Left ventricle myocardium inferior (tissue), 1 donor: ENCODE measurements at places on chromosomes 13 and 19. TPM values are rescaled to one million over a fixed set of nuclear protein-coding genes. Genes with fewer than 3 reads are reported as not detected.

Gene TLE6
- total RNA-seq = 1.3 TPM

GRCh38 chr13:53129864-53130393 is 101.3 kb downstream of the OLFM4 start:
- no peak for DNase-seq

Gene NCR1
- 0.30 TPM for total RNA-seq

Gene EPS8L1
- total RNA-seq = 0.88 TPM

DNA sequence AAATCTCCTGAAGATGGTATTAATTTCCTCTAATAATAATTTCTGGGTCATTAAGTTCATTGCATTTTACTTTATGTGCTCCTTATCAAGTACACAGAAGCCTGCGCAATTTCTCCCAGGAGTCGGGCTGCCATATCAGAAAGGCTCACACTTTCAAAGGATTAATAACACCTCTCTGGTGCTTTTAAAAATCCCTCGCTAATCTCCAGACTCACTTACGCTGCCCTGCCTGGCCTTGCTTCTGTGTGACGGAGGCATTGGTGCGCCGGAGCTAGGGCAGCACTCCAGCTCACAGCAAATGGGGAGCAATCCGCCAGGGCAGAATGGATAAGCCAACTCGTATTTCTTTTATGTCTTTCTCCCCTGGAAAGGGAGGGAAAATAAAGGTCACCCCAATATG is 300.8 kb downstream of the EFNB2 start:
- no peak for DNase-seq

DNA sequence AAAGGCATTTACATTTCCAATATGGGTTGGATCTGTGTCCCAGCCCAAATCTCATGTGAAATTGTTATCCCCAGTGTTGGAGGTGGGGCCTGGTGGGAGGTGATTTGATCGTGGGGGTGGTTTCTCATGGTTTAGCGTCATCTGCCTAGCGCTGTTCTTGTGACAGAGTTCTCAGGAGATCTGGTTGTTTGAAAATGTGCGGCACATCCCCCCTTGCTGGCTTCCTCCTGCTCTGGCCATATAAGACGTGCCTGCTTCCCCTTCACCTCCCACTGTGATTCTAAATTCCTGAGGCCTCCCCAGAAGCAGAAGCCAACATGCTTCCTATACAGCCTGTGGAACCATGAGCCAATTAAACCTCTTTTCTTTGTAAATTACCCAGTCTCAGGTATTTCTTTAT is 126.2 kb upstream of the FNDC3A start:
- DNase-seq = no peak

DNA sequence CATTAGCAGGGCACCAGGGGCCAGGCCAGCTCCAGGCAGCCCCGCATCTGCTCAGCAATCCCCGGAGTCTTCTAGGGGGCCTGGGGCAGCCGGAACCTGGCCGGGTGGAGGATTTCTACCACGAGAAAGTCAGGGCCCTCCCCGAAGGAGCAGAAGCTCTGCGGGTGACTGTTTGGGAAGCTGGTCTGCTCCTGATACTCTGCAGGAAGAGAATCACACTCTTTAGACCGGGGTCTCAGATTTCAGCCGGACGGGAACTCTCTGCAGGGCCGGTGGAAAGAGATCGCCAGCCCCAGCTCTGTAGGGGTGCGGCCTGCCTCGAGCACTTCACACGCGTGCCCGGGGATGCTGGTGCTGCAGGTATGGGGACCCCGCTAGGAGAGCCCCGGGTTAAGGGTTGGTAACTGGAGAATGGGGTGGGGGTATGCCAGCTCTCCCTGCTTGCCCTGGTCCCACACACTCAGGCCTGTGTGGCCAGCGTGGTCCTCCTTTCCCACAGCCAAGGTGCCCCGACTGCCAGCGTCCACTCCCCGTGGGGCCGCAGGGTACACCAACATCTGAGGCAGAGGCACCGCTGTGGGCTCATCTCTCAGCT is 20.1 kb downstream of the RASA3 start:
- no peak for DNase-seq

GRCh38 chr13:100589178-100589725 is 663 bp upstream of the GGACT start:
- DNase-seq = no peak

DNA sequence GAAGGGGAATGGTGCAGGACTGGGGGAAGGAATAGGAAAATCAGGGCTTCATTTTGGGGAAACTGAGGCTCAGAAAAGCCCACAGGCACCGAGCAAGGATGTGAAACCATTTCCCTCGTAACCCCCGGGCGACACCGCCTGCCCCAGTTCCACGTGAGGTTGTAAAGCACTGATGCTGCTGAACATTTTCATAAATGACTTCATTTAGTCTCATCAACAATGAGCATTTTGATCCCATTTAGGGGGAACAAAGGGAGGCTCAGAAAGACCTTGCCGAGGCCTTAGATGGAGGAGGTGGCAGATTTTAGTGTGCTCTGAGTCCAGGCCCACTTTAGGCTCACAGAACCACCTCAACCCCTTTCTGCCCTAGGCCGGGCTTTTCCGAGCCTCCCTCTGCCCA is 20.5 kb upstream of the FBXO27 start:
- no peak for DNase-seq

Gene BCAM
- total RNA-seq = 91.9 TPM

DNA sequence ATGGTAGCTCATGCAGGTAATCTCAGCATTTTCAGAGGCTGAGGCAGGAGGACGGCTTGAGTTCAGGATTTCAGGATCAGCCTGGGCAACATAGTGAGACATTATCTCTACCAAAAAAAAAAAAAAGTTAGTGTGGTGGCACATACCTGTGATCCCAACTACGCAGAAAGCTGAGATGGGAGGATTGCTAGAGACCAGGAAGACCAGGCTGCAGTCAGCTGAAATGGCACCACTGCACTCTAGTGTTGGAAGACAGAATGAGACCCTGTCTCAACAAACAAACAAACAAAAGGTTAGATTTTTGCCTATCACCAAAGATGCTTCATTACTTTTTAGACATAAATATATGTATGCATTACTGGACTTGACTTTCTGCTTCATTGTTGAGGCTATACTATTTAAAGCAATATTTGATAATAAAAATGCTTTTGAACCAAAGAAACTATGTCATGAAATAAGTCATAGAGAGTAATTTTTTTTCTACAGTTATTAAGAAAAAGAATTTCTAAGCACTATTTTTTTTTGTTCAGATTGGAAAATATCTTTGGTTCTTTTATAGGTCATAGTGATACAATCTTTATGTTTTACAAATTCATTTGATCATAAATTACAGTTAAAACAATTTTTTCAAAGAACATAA is 1180.1 kb upstream of the ATXN8OS start:
- DNase-seq = no peak

DNA sequence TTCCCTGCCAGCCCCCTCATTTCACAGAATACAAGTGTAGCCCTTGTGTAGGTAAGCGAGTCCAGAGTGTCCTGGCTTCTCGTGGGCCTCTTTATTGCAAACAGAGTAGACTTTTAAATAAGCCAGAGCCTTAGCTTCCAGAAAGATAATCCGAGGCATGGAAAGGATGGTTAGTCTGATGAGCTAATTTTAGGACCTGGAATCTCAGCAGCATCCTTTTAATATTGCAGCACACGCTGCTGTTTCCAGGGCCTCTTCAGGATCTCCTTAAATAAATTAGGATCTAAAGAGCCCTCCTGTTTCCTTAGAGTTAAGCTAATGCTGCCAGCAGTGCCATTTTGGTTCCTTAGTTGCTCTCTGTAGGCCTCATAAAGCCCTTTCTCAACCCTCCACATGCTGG is 99.2 kb downstream of the RFC3 start:
- DNase-seq = no peak

GRCh38 chr13:91136806-91137205 is 210.7 kb upstream of the MIR17HG start:
- DNase-seq = no peak

- no peak for DNase-seq
These were observed 109.4 kb upstream of the POSTN start for GRCh38 chr13:37707739-37708500.

GRCh38 chr19:10636304-10636972 is 11.1 kb downstream of the SLC44A2 start:
- no peak for DNase-seq

DNA sequence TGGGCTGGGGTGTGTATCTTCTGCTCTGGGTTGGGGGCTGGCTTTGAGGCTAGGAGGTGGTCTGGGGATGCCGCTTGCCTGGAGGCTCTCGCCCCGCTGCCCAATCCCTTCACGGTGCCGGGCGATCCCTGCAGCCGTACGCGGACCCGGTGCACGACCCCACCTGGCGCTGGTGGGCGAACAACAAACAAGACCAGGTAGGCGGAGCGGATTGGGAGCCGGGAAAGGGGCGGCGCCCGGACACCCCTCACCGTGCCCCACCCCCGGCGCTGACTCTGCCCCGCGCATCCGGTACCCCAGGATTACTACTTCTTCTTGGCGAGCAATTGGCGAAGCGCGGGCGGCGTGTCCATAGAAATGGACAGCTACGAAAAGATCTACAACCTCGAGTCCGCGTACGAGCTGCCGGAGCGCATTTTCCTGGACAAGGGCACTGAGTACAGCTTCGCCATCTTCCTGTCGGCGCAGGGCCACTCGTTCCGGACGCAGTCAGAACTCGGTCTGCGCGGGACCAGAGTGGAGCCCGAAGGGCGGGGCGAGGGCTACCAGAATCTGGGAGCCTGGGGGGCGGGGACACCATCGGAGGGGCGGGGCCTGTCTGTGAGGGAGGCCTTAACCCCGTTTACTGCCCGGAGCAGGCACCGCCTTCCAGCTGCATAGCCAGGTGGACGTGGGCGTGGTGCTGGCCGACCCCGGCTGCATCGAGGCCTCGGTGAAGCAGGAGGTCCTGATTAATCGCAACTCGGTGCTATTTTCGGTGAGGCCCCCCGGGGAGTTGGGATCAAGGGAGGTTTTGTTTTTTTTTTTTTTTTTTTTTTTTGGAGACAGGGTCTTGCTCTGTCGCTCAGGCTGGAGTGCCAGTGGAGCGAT is 12.1 kb upstream of the PSMD8 start:
- peak; percentile 85 for DNase-seq

Gene GNG7
- 46.6 TPM for total RNA-seq

- no peak for DNase-seq
These were observed 64.8 kb upstream of the FLT1 start for GRCh38 chr13:28559636-28560259.

DNA sequence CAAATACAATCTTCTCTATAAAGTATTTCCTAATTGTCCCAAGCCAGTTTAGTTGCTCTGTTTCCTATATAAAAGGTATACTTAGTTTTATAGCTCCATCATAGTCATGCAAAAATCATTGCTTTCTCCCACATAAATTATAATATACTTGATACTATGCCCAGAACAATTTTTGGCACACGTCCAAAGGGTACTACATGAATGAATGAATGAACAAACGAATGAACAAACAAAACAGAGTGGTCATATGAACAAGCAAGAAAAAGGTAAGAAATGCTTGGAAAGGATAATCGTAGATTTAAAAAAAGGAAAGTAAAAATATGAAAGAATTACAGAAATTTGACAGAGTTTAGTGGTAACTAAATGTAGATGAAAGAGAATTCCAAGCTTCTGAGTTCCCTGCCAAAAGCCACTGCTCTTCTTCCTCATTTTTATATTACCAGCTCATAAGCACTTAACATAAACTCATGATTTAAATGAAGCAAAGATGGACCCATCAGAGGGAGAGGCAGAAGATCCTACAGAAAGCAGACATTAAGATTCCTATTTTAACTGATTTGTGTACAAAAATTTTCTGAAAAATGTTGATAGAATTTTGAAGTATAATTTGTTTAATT is 123.2 kb downstream of the ENOX1 start:
- DNase-seq = no peak

DNA sequence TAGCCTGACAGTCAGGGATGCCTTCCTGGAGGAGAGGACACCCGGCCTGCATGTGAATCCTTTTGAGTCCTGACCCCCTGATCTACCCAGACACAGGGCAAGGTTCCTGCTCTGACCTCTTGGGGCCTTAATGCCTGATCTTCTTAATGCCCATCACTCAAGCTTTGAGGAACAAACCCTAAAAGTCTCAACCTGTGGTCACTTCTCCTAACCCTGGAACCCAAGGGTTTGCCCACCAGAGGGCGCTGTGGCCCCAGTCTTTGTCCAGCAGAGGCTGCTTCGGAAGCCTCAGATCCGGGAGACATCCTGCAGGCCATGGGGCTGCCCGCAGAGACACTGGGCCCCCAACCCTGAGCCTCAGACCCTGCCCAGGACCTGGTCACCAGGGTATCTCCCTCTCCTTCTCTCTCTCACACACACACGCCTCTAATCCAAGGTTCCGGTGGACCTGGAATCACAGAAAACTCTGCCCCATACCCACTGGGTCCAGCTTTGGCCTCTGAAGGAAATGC is 9.8 kb upstream of the DPF1 start:
- DNase-seq = peak; percentile 83

DNA sequence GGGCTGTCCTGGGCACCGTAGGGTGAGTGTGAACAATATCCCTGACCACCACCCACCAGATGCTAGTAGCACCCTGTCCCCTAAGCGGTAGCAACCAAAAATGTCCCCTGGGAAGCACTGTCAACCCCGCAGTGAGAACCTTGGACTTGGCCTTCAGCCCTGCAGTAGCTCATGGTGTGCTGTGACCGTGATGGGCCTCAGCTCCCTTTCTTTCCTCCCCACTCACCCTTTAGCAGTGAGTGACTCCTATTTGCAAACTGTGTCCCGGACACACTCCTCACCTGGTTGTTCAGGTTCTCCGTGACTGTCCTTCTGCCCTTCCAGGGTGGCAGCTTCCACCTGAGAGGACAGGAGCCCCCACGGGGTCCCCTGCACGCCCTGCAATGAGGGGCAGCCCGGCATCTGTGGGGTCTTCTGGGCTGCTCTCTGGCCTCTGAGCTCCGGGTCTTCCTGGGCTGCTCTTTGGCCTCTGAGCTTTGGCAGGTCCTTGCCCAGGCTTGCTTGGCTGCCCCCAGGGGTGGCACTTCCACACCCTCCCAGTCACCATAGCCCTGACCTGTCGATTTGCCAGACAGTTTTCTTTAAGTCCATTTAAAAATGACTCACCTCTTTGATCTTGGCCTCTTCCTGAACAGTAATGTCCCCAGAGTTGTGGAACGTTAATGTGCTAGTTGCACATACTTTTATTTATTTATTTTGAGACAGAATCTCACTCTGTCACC is 3.8 kb downstream of the KDM4B start:
- DNase-seq = no peak

Gene CYP2A6
- not detected for total RNA-seq

Gene CRB3
- not detected for total RNA-seq

- peak; percentile 64 for DNase-seq
These were observed 32.9 kb upstream of the SACS start for GRCh38 chr13:23466144-23467002.

Gene TEX101
- total RNA-seq = not detected

GRCh38 chr19:44658069-44658733 is 13.1 kb upstream of the CEACAM19 start:
- DNase-seq = no peak

- no peak for DNase-seq
These were observed 69.3 kb downstream of the NUFIP1 start for GRCh38 chr13:44920013-44920412.
